ENCODE measurements at places on chromosomes 2 and 18.

- DNase-seq = no peak
Observed at GRCh38 chr2:154142480-154142879, 270.8 kb downstream of the GALNT13 start.

DNA sequence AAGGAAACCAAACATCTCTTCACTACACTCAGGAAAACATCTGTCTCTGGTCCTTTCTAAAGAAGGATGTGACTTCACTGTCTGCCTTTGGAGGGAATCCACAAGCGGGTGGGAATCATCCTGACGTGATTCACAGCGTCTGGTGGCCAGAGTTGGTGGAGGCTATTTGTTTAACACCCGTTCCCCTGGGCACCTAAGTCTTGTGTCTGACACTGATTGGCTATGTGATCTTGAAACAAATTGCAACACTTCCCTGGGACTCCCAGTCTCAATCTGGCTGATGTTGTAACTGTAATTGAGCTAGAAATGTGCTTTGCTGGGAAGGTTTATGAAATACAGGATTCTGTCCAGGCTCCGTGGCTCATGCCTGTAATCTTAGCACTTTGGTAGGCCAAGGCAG lies 28.8 kb upstream of the SIX3 start:
- DNase-seq = no peak

GRCh38 chr2:108591163-108591562 lies 56.9 kb downstream of the LIMS1 start:
- DNase-seq = no peak

DNA sequence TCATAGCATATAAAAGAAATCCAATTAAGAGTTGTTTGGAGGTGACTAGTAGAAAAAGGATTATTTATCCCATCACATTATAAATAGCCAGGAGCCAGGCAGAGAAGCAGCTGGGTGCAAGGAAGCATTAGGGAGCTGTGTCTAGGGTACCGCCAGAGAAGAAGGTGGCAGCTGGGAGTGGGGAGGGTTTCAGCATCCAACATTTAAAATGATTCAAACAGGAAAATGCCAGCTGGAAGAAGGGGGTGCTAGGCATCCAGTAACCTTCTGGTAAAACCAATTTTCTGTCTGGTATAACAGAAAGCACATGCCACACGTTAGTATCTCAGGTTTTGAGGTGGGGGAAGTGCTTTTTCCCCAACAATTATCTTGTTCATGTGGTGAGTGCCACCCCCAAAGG lies 452.4 kb downstream of the ZEB2 start:
- DNase-seq = no peak

DNA sequence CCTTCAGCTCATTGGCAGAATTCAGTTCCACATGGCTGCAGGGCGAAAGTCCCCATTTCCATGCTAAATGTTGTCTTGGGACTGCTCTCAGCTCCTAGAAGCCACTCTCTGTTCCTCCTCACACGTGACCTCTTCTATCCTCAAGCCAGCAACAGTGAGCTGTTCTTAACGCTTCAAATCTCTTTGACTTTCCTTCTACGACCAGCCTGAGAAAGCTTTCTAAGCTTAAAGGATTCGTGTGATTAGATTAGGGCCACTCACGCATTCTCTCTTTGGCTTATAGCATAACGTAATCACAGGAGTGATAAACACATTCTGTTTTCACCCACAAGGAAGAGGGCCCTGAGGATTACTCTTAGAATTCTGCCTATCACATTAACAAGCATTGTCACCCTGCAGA lies 29.8 kb upstream of the LAMA1 start:
- DNase-seq = no peak

DNA sequence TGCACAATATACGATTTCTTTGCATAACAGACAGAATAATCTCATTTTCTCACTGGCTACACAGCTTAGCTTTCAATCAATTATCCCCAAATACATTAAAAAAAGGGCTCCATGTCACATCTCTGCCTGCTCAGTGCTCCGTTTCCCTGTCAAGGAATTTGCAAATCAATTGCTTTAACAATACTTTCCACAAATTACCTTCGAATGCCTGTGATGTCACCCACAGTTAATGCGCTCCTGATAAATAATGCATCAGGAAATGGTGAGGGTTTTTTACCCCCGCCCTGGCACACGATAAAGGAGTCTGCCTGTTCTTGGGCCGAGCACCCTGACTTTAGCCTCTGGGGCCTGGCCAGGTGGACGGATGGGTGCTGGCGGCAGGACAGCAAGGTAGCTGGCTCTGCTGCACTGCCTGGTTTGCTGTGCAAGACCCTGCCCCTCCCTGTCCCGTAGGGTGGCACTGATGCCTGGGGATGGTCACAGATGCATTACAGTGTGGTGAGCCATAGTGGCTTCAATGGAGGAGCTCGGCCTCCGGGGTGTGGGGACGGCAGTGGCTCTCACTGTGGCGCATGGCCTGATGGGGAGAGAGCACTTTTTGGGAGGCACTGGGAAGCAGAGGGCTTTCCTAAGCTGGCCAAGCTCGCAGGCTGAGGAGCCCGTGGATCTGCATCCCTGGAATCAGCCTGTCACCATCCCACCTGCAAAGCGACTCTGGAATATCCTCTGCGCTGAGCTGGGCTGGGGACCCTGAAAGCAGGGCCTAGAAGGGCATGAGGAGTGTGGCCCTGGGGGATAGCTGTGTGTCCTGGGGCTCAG lies 88.3 kb upstream of the HS6ST1 start:
- no peak for DNase-seq

DNA sequence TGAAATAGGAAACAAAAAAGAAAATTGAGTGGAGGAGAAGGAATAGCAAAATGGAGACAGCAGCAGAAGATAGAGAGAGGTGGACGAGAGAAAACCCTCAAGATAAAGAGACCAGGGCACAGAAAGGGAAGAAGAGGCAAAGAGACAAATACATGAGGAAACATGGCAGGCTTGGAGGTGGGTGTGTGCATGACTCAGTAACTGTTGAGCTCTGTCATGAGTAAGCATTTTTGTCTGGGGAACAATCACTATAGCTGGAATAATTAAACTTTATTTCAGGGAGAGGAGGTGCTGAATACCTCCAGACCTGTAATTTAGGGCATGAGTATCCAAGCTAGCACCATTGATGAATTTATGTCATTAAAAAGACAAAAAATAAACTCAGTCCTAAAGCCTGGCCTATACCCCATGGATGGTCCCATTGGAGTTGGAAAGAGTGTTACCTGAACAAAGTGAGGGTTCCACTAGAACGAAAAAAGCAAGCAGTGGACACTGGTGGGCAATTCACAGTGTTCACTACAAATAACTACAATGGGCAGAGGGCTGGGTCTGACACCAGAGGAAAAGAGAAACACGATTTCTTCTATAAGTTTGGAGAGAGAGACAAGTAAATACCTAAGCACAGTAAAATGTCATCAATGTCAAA lies 145.5 kb downstream of the ADCYAP1 start:
- DNase-seq = no peak

- no peak for DNase-seq
Observed at GRCh38 chr2:11343368-11343649, 1.1 kb downstream of the ROCK2 start.

GRCh38 chr2:129884221-129884786 lies 95.2 kb upstream of the RAB6C start:
- DNase-seq = no peak

DNA sequence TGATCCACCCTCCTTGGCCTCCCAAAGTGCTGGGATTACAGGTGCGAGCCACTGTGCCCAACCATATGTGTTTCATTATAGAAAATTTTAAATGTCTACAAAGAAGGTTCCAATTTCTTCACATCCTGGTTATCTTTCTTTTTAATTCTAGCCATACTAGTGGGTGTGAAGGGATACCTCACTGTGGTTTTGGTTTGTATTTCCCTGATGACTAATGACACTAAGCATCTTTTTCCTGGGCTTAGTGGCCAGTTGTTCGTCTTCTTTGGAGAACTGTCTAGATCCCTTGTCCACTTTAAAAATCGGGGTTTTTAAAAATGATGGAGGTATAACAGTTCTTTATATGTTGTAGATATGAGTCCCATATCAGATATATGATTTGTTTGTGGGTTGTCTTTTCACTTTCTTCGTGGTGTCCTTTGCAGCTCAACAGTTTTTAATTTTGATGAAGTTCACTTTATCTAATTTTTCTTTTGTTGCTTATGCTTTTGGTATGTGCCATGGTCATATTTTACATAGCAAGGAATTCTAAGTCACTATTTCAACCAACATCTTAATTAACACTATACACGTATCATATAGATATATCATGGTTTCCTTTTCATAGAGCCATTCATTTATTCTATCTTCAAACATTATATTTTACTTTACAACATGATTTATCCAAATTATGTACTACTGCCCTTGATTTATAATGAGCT lies 135.0 kb upstream of the RIOK3 start:
- no peak for DNase-seq

DNA sequence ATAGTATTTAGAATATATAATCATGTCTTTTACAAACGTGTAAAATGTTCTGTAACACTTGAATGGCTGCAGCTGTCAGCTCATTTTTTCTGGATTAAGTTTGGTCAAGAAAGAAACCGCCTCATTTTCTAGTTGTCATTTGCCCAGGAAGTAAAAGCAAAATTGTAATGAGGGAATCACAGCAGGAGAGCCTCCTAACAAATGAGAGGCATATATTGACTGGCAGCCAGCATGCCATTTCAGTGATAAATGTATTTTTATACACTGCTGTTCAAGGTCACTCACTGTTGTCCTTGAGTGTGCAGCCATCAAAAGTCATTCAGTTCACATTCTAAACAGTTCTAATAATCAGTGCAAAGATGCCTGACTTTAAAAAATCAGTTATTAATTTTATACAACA lies 144.3 kb upstream of the BOD1L2 start:
- DNase-seq = peak; percentile 90

- DNase-seq = no peak
Observed at GRCh38 chr2:160227293-160227915, 27.3 kb upstream of the ITGB6 start.

DNA sequence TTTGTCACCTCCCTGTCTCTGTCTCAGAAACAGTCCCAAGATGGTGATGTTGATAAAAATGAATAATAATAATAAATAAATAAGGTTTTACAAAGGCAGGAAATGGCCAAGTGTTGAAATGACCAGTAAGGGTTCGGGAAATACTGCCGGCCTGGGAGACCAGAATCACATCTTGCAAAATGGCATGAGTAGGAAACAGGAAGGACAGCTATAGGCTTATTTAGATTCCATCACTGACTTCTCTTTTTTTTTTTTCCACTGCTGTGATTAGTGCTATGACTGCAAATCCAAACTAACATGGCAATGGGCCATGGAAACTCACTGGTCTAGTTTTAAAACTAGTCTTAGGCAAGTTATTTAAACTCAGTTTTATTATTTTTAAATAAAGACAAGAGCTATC lies 60.6 kb downstream of the SCN1A start:
- DNase-seq = no peak

DNA sequence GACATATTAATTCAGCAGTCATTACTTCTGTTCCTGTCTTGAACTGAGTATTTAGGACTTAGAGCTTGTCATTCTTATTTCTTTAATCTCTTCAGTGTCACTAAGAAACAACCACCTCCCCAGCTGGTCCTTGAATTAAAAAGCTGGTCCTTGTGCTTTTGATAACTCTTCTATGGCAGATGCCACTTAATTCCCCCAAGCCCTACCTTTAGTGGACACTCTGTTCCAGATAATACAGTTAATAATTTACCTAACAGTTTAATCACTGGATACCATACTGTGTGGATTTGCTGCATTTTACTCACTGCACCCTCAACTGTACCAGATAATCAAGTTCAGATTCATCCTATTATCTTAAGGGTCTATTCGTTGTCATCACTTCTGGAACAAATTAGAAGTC lies 73.1 kb downstream of the SKA1 start:
- DNase-seq = no peak

GRCh38 chr18:26745288-26746181 lies 120.0 kb downstream of the AQP4 start:
- DNase-seq = no peak

DNA sequence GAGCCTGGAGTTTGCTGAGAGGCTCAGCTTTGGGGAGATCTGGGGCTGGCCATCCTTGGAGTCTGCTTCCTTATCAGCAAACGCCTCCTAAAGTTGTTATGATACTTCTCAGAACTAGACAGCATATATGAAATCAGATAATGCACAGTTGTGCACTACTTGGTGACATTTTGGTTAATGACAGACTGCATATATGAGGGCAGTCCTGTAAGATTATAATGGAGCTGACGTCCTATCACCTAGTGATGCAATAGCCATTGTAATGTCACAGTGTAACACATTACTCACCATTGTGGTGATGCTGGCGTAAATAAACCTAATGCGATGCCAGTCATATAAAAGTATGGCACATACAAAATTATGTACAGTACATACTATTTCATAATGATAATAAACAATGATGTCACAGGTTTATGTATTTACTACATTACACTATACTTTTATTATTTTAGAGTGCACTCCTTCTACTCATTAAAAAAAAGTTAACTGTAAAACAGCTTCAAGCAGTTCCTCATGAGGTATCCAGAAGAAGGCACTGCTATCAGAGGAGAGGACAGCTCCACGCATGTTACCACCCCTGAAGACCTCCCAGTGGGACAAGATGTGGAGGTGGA lies 298.1 kb upstream of the REV1 start:
- DNase-seq = no peak

- peak; percentile 87 for DNase-seq
Observed at GRCh38 chr18:44679914-44680272, 795 bp upstream of the SETBP1 start.

DNA sequence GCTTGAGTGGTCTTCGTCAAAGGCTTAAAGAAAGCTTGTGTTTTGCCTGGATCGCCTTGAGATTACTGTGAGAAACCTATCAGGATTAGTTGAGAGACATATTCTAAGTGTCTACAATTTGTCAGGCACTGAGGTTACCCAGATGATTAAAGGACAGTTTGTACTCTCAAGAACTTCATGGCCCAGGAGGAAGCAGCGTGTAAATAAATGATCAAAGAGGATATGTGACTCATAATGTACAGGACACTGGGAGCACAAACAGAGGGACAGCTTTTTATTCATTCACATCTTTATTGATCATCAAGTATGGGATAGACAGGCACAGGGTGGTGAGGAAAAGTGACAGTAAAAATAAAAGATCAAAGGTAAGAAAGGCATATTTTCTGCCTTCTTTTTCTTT lies 152.6 kb upstream of the FSHR start:
- no peak for DNase-seq

GRCh38 chr2:206915121-206915520 lies 24.2 kb upstream of the CPO start:
- no peak for DNase-seq

DNA sequence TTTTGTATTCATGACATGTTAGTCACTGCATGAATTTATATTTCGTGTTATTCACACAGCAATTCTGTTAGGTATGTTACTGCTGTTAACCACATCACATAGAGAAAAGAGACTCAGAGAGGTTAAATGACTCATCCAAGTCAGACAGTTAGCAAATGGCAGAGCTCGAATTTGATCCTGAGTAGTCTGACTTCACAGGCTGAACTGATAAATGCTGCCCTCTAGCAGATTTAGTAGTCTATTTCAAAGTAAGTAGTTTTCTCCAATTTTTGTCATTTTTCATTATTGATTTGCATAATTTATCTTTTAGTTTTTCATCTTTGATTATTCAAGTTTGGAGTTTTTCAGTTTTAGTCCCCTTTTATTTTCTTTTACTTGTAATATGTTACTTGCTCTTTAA lies 58.3 kb downstream of the WDR7 start:
- DNase-seq = no peak

Measured in NCI-H1092 treated with DMSO at 0.1 percent for 48 hours (cell line).